ENCODE measurements at places on chromosomes 2 and 18.

DNA sequence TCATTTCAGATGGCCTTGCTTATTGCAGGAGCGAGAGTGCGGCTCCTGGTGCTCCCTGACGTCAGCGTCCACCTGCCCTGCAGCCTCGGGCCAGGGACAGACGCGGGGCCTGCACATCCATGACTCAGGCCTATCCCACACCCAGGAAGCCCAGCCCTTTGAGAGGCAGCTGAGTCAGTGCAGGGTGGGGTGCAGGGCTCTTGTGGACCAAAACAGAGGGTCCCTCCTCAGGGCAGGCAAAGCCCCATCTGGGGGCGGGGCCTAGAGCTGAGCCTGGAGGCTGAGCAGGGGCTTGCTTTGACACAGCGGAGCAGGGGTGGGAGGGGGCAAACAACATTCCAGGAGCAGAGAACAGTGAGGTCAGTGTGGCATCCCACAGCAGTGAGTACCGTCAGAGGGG, 7.7 kb upstream of the ARHGEF4 start:
- no peak for DNase-seq

- no peak for DNase-seq
These were observed 47.0 kb upstream of the IHH start for GRCh38 chr2:219107758-219108157.

DNA sequence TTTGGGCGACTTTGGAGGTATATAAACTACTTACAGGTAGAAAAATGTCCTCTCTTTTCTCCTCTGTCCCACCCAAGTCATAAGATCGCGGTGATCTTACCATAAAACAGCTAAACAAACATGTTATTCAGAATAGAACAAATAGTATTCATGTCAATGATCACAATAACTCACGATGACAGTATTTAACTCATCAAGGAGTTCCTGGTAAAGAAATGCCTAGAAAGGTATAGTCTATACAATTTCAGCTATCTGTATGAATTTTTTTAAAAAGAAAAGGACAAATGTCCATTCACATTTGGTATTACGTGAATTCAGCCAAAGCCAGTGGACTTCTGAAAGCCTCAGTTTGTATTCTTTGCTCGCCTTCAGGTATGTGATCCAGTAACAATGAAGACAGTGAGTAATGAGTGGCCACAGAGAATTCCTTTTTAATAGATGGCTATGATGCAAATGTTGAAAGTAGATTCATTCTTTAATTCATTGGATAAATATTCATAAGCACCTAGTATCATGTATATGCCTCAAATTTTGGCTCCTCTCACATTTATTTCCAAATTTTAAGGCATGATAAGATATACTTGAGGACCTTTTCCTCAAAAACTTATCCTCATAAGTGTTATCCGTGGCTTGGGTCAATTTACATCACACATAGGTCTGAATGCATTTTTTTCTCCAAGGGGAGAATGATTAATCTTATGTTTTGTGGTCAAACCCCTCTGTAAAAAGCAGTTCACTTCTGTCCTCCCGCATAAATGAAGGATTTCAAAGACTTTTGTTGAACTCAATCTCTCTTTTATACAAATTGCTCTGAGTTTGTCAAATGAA, 20.3 kb downstream of the ABCB11 start:
- no peak for DNase-seq

DNA sequence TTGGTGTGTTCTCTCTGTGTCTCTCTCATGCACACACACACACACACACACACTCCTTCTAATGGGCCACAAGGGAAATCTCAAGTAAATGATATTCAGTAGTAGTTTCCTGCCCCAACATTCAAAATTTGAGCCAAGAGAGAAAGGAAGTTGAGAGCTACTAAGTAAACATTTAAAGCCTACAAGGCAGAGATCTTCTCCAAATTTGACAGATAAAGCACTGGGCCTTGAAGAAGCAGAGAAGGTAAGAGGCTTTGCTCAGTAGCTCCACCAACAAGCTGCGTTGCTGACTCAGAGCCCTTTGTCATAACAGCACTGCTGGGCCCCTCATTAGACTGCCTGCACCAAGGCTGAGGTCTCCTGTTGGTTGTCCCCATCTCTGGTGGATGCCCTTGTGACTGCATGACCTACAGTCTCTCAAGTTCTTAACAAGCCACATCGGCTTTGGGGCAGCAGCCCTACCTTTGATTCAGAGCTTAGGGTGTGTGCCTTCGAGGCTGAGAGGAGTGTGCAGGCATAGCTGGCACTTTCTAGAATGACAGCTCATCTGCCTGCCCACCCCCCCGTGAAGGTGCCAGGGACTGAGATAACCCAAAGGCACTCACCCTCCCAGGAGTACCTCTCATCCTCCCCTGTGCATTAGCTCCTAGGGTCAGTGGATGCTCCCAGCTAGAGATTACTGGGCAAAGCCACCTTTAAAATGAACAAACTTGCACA, 32.3 kb upstream of the NEB start:
- no peak for DNase-seq

DNA sequence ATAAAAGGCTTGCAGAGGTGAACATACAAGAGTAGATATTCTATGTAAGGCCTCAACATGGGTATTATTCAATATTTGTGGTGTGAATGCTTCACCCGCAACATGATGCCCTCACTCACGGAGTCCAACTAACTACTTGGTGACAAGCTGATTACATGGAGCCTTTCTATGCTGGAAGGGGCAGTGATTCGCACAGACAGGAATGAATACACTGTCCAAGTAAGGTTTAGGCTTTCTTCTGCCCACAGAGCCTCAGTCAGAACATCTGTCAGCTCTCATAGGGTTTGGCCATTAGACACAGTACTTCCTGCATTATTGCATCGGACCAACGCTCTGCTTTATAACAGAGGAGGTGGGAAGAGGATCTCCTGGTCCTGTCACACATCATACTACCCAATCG, 80.3 kb upstream of the SLC35G4 start:
- DNase-seq = no peak

GRCh38 chr2:151343073-151343472, 14.3 kb upstream of the TNFAIP6 start:
- no peak for DNase-seq

- no peak for DNase-seq
These were observed 58.5 kb upstream of the PARD3B start for GRCh38 chr2:204486805-204487204.

DNA sequence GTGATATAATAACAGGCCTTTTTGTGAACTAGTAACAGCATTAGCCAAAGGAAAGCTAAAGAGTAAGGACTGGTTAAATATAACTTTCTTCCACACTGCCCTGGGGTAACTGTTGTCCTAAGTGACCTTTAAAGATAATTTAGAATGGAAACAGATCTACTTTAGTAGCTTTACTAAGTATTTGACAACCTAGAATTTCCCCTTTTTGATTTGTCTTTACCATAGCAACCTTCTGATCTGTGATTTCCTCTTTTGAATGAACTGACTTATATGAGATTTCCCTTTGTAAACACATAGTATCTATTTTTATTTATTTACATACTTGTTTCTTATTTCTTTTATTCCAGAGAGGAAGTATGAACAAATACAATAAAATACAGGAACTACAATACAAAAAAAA, 10.5 kb upstream of the KLF7 start:
- DNase-seq = no peak

DNA sequence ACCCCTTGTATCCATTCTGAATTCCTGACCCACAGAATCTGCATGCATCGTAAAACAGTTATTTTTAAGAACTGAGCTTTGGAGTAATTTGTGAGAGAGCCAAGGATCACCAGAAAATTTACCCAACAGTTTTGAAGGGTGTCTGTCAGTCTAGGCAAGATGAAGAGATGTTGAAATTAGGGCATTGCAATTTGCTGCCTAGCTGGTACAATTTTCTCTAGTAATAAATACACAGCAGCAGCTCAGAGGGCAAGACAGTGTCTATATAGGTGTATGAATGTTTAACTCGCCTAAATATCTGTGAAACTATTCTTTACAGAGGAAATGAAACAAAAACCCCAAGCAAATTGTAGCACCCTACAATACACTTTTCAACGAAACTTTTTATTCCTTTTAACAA, 377.8 kb upstream of the POU3F3 start:
- no peak for DNase-seq

- DNase-seq = no peak
These were observed 49.1 kb downstream of the CSRNP3 start for GRCh38 chr2:165518611-165519010.

DNA sequence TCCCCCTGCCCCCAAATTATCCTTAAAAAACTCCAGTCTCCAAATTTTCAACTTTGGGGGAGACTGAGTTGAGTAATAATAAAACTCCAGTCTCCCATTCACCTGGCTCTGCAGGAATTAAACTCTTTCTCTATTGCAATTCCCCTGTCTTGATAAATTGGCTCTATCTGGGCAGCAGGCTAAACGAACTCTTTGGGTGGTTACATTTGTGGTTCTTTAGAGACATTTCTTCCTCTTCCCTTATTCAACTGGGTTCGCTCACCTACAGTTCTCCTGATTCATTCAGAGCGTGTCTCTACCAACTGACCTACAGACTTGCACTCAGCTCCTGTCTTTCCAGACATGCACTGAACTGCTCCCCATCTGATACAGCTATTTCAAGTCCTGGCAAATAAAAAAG, 17.1 kb upstream of the SOCS6 start:
- DNase-seq = no peak

DNA sequence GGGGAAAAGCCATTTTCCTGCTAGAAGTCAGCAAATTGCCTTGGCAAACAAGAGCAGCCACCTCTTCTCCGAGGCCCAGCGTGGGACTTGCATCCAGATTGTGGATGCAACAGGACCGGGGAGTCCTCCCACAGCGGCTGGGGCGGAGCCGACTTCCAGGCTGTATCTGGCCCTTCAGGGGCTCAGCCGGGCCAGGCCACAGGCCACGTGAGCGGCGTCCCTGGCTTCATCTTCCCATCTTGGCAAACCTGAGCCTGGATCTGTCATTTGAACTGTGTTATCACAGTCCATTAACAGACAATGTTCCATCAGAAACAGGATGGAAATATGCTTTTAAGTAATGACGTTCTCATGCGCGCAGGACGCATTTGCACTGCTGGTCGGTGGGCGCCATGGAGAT, 483.5 kb upstream of the SALL3 start:
- no peak for DNase-seq

GRCh38 chr2:10918661-10919409, 7.1 kb downstream of the KCNF1 start:
- DNase-seq = no peak

DNA sequence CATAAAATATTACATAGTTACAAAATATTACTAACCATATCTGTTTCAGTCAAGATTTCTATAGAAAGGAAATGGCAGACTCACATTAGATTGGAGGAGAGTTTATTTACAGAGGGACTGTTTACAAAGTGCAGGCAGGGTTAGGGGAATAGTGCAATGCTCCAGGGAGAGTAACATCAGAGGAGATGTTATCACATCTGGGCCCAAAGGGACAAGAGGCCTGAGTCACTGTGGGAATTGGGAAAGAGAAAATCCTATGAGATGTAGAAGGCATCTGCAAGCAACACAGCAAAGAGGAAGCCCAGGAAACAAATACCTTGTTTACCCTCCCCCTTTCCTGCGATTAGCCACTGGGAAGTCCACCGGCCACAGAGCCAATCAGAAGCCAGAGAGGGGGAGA, 227.3 kb upstream of the TANK start:
- no peak for DNase-seq

DNA sequence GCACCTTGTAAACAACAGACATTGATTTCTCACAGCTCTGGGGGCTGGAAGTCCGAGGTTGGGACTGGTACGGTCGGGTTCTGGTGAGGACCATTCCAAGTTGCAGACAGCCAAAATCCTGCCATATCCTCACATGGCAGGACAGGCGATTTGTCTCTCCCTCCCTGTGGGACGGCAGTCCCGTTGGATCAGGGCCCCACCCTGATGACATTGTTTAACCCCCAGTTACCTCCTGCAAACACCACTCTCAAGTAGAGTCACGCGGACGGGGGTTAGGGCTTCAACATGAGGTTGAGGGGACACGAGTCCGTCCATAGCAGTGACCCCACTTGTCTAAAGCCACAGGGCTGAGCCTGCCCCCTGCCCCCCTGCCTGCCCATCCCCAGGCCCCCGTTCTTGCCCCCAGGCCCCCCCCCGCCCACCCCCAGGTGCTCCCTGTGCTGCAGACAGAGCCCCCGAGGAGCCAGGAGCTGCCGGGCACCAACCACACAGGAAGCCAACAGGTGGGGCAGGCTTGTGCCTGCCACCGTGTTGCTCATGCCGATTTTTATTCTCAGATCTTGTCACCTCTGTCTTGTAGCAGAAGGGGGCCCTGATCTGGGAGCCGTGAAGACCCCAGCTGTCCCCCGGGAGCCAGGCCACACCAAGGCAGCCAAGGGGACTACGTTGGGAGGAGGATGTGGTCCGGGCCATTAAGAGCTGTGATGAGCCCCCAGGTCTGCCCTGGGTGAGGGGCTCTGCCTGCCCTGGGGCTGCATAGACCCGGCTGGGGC, 82.2 kb downstream of the NFATC1 start:
- no peak for DNase-seq

GRCh38 chr2:174326161-174327020, 8.4 kb upstream of the SP9 start:
- no peak for DNase-seq

GRCh38 chr2:86118130-86118529, 12.1 kb downstream of the PTCD3 start:
- DNase-seq = no peak

DNA sequence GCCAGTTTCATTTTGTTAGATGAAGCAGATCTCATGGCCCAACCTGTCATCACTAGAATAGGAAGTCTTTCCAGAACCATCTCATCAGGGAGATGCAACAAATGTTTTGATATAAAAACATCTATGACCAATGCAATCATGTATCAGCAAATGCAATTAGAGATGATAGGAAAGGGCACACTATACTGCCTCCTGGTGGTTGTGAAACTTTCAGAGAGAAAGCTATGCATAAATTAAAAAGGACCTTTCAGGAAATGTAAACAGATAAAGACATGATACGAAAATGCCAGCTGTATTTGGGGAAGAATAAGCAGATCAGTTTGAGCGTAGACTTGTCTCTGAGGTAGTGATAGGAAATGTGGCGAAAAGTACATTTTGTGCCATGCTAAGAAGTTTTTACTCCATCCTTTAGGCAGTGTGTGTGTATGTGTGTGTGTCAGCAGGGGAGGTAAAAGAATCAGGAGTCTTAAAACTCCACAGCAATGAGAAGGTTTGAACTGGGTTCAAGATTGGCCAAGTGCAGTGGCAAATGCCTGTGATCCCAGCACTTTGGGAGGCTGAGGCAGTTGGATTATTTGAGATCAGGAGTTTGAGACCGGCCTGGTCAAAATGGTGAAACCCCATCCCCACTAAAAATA, 479.3 kb downstream of the CPS1 start:
- DNase-seq = no peak

DNA sequence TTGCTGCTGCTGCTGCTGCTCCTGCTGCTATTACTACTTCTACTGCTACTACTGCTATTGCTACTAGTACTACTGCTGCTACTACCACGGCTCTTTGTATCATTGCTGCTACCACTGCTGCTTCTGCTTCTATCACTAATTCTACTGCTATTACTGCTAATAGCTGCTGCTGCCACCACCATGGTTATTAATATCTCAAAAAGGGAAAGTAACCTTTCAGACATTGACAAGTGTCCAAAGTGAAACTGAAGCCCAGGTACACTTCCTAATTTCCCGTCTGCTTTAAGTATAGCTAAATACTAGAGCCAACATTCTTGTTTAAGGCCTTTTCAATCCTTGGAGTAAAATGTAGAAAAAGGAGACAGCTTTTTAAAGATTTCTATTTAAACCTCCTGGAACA, 45.4 kb upstream of the EHBP1 start:
- no peak for DNase-seq

- DNase-seq = no peak
These were observed 55.1 kb downstream of the ATP8B1 start for GRCh38 chr18:57747809-57748680.

- no peak for DNase-seq
These were observed 236.0 kb upstream of the SPHKAP start for GRCh38 chr2:228417526-228417925.
